ENCODE measurements at places on chromosomes 16 and 17.

- no peak for DNase-seq
Observed at GRCh38 chr17:47703191-47703591, 9.2 kb downstream of the TBKBP1 start.

GRCh38 chr17:48236681-48237134 is 129.1 kb downstream of the SNX11 start:
- peak; percentile 79 for DNase-seq

GRCh38 chr17:57256708-57257112 is 387 bp downstream of the MSI2 start:
- peak; percentile 24 for DNase-seq

DNA sequence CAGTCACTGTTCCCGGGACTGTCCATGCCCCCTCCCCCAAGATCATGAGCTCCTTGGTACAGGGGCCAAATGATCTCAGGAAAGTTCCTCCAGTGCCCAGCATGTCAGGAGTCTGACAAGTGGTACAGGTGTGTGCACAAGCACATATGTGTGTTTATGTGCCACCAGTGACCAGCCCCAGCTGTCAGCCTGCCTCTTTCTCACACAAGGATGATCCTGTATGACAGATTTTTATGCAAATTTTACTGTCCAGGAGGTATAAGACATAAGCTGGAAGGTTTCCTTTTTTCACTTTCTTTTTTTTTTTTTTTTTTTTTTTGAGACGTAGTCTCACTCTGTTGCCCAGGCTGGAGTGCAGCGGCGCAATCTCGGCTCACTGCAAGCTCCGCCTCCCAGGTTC is 31.4 kb upstream of the GFOD2 start:
- DNase-seq = no peak

DNA sequence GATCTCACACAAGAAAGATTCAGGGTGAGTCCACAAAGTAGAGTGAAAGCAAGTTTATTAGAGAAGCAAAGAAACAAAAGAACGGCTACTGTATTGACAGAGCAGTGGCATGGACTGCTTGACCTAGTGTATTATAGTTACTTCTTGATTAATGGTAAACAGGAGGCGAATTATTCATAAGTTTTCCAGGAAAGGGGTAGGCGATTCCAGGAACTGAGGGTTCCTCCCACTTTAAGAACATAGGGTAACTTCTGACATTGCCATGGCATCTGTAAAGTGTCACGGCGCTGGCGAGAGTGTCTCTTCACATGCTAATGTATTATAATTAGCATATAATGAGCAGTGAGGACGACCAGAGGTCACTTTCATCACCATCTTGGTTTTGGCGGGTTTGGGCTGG is 93.2 kb downstream of the CACNG3 start:
- no peak for DNase-seq

DNA sequence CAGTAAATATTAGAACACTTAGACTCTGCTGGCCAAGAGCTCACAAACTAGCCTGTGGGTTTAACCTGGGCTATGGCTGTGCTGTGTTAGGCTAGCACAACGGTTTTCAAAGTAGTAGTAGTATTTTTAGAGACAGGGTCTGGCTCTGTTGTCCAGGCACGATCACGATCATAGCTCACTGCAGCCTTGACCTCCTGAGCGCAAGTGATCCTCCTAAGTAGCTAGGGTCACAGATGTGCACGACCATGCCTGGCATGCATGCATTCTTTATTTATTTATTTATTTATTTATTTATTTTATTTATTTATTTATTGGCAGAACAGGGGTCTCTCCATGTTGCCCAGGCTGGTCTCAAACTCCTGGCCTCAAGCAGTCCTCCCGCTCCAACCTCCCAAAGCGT is 10.3 kb downstream of the MRPL27 start:
- no peak for DNase-seq

- peak; percentile 62 for DNase-seq
Observed at GRCh38 chr16:70529051-70529777, 5.6 kb downstream of the SF3B3 start.

- DNase-seq = no peak
Observed at GRCh38 chr17:59333836-59334235, 2.4 kb downstream of the YPEL2 start.

- no peak for DNase-seq
Observed at GRCh38 chr16:75256059-75256571, 4.7 kb upstream of the BCAR1 start.

DNA sequence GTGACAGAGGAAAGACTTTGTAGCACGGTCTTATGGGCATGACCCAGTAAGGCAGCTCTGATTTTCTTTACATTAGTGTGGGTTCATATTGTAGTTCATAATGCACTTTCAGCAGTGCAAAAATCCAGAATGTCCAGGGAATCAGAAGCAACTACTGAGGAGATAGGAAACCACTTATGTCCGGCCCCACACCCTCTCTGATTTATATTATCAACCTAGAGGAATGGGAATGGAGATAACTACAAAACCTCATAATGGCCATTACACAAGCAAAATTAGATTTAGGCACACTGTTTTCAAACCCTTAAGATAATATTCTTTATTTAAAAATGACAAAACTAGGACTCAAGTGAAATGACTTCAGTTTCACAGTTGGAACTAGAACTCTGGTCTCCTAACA is 7.9 kb downstream of the MAP2K4 start:
- DNase-seq = no peak

- no peak for DNase-seq
Observed at GRCh38 chr16:65934443-65934842, 432.0 kb upstream of the CDH5 start.

DNA sequence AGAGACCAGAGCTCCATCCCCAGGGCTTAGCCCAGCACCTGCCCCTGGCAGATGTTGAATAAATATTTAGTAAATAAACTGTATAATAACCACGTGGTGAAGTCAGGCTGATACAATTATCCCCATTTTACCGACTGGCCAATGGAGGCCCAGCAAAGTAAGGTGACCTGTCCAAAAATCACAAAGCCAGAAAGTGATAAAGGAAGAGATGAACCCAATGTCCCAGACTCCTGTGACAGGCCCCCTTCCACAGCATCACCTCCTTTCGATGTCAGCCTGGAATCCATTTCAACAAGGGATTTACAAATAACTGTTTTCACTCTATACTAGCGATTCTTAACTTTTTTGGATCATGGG is 5.5 kb downstream of the TVP23A start:
- no peak for DNase-seq

DNA sequence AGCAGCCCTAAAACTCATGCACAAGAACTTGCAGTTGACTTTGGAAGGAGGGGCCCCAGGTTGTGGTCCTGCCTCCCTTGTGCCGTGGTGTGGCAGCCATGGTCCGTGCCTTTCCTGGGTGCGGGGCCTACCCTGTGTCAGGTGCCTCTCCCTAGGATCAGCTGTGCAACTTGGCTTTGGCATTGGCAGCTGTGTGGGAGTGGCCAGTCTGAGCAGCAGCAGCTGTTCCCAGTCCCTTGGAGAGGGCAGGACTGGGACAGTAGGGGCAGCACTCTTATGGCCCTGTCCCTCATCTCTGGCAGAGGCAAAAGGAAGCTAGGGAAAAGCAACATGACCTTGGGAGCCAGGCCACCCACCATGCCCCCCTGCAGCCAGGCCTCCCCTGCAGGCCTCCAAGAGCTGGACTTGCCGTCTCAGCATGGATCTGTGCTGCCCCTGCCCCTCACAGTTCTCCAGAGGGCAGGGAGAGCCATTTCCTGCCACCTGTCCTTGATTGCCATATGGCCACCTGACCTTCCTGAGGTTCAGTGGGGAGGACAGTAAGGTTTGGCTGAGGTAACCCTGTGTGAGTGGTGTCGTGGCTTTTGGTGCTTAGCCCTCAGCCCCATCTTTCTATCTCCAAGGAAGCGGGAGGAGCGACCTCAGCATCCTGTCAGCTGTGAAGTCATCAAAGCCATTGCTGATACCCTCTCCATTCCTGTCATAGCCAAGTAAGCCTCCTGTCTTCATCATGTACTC is 15.5 kb upstream of the NFATC3 start:
- no peak for DNase-seq

DNA sequence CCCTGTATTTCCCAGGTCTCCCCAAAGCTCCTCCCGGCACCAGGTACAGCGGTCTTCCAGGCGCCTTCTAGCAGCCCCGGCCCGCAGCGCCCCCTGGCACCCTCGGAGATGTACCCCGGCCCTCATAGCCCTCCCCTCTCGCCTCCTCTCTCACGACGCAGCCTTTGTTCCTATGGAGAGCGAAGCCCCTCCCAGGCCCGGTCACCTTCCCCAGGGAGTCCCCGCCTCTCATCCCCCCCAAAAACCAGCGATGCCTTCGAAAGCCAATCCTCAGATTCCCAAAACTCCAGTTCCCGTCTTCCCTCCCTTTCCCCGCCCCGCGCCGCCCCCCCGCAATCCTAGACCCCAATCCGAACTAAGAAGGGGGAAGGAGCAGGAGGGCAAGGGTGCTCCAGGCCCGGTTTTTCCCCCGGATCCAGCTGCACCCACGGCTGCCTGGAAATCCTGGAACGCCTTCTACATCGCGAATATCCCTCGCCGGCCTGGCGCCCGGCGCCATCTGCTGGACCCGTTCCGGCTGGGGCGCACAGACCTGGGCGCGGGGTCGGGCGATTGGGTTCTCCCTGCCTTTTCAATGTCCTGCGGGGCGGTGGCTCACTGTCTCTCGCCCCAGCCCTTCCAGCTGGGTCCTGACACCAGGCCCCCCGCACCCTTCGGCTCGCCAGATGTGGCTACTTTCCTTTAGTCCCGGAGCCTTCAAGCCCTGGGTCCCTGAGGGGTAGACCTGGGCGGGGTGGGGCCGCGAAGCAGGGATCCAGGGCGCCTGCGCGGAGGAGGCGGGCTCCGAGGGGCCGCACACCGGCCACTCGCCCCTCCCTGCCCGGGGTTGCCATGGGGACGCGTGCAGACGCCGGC is at the start of gene DNAH2:
TSS of gene DNAH2 (plus strand) at position 844 of the 855 bp plus-strand sequence. CDS start 1,991 bp downstream, outside the sequence.
- peak; percentile 88 for DNase-seq

DNA sequence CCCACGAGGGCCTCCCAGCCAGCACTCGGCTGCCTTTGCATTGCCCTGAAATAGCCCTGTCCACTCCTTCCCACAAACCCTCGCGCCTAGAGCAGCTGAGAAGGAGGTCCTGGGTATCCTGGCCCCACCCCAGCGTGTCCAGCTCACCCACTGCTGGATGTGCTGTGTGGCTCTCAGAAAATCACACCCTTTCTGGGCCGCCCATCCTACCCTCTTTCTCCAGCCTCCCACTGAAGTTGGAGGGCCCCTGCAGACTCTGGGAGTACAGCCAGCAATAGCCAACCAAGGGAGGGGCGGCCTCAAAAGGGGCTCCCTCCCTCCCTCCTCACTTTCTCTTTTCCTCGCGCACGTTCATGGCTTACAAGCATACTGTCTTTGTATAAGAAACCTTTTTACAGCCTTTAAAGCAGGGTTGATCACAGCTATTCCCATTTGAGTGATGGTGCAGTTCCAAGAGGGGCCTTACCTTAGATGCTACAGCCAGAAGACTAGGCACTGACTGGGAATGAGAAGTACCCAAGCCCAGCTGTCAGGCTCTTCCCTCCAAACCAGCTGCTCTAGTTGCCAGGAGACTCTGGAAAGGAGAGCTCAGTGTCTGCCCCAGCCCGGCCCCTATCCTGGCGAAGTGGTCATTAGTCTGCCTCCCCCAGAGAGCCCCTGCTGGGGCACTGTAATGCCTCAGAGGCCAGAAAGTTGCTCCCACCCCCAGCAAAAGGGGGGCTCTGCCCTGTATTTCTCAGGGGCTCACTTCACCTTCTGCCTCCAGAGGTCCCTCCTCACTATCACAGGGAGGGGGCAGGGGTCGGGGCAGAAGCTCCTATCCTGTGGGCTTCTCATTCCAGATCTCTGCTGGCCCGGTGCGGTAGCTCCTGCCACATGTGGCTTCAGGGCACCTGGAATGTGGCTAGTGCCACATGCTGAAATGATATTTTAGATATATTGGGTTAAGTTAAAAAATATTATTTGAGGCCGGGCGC is 38.1 kb downstream of the DCAKD start:
- DNase-seq = no peak

DNA sequence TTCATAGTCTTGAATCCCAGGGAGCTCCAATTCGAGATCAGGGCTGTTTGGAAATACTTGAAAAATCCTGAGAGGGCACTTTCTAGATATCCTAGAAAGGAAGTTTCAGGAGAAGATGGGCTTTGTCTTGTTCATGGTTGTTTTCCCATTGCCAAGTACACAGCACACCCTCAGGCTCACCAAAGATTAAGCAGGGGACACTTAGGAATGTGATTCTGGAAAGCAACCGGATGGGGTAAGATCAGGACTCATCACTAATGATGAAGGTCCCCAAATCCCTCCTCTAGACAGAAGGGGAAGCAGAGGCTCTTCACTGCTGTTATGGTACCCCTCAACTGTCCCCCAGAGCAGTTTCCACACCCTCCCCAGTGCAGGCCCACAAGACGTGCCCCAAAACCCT is 40.7 kb downstream of the VAC14 start:
- no peak for DNase-seq

- no peak for DNase-seq
Observed at GRCh38 chr17:47335101-47335936, 11.6 kb downstream of the EFCAB13 start.

- no peak for DNase-seq
Observed at GRCh38 chr17:74085434-74085833, 118.0 kb upstream of the RPL38 start.

DNA sequence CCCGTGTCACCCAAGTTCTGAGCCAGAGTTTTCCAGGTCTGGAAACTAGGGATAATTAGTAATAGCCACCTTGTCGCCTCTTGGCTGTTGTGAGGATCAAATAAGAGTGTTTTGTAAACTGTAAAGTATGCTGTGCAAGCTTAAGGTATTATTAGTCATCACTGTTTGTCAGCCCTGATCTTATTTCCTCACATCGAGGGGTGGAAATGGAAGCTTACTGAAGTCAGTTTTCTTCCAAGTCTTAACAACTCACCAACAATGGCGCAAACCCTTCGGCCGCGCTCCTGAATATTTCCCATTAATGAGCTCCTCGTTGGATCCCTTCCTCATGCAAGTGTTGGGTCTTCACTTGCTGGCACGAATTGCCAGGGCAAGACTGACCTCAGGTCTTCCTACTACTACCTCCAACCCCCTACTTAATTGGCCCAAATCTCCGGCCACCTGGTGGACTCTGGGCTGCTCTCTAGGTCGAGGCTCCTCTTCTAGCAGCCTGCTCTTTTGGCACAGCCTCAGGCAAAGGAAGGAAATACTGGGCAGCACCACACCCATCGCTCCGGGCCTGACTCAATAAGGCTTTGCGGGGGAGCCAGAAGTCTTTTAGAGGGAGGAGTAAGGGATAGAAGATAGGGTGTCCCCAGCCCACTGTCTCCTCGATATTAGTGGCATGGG is 885 bp upstream of the SLC35B1 start:
- no peak for DNase-seq

DNA sequence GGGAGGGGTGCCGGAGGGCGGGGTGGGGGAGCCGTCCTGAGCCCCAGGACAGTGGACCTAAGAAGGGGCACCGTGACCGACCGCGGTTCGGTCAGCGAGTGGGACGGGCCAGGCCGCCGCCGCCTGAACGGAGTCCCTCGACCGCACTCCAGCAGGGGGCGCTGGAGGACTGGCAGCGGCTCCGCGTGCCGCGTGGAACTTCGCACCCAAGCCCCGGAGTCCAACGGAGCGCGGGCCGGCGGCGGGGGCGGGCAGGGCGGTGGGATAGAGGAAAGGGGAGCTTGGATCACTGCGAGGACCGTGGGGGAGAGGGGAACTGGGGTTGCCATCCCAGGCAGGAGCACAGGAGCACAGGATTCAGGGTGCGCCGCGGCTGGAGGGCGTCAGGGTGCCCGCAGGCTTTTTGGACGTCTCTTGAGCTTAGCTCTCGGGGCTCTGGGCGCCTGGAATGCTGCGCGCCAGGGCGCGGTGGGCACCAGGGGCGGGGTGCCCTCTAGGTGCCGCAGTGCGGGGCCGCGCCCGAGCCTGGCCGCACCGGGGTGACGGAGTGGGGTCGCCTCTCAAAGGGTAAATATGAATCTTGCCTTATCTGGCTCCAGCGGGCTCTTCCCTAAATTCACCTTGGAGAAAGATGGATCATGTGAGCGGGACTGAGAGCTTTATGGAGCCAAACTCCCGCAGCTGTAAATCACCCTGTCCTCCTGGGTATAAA is 379 bp upstream of the OTOP2 start:
- DNase-seq = peak; percentile 40
